ENCODE measurements at places on chromosomes 3 and 15.

- no peak for DNase-seq
Measured at GRCh38 chr3:4670352-4670751, 177.2 kb downstream of the ITPR1 start.

- DNase-seq: no peak
Measured at GRCh38 chr3:126263971-126264370, 83.6 kb upstream of the ALDH1L1 start.

GRCh38 chr15:80991421-80991820 is 1.8 kb upstream of the MESD start:
- no peak for DNase-seq

DNA sequence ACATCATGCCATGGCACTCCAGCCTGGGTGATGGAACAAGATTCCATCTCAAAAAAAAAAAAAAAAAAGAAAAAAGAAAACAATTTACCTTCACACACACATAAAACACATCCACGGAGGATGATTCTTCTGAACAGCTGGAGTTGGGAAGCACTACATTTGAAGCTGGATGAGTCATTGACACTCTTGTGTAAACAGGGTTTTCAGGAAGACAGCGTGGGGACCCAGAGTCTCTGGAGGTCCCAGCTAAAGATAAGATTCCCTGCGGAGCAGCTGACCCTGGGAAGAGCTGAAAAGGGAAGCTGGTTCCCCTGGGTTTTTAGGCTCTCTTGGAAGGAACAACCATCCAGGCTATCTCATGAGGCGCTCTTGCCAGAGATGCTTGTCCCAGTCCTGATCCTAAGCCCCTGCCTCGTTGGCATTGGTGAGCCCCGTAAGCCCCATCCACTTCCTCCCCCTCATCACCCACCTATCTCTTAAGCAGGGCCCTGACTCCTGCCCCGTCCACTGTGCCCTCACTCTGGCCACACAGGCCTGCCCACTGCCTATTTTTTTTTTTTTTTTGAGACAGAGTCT is 32.0 kb upstream of the FURIN start:
- no peak for DNase-seq

GRCh38 chr3:134621854-134622253 is 29.0 kb downstream of the KY start:
- no peak for DNase-seq
